ENCODE measurements at places on chromosomes 11 and 22. TPM values are rescaled to one million over a fixed set of nuclear protein-coding genes. Genes with fewer than 3 reads are reported as not detected.

The RASSF10 gene
- not detected for total RNA-seq

The CRKL gene
- total RNA-seq = 58.4 TPM

The GAL gene
- total RNA-seq = not detected

DNA sequence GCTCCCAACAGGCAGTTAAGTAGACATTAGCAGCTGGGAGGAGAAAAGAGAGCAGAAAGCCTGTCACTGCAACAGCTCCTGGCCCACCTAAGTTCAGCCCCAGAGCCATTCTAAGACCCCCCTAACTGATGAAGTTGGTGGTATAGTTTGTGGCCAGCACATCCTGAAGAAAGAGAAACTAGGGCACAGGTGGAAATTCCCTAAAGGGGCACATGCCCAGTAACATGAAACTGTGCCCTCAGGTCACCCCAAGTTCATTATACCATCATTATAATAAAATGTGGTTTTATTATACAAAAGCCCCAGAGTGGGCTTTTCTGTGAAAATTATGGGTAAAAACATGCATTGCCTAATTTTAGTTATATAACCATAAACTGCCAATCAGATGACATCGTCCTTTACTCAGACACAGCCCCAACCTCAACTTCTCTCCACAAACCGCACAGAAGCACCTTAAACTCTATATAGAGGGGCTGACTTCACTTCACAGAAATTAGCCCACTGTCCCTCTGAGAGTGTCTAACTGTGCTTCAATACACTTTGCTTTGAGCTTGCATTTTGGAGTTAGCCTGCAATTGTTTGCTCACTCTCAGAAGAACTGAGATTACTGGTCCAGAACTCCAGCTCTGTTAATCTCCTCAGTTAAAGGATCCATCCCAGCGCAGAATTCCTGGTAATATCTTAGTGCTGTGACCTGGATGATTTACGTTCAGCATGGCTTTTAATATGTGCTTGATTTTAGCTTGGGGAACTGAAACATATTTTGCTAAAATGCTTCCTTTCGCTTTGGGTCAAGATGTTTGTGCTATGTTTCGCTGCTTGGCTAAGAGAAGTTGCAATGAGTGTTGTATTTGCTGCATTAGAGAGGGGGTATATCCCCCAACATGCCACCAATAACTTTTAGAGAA is 1.8 kb upstream of the APOL3 start:
- DNase-seq = no peak

GRCh38 chr22:28728002-28728401 is 13.6 kb downstream of the CHEK2 start:
- DNase-seq = no peak

- no peak for DNase-seq
Observed at GRCh38 chr22:17402293-17402692, 33.0 kb downstream of the CECR2 start.

GRCh38 chr22:36571991-36572390 is 43.0 kb upstream of the EIF3D start:
- DNase-seq = no peak

- DNase-seq = no peak
Observed at GRCh38 chr22:17234144-17234623, 14.9 kb upstream of the ADA2 start.

DNA sequence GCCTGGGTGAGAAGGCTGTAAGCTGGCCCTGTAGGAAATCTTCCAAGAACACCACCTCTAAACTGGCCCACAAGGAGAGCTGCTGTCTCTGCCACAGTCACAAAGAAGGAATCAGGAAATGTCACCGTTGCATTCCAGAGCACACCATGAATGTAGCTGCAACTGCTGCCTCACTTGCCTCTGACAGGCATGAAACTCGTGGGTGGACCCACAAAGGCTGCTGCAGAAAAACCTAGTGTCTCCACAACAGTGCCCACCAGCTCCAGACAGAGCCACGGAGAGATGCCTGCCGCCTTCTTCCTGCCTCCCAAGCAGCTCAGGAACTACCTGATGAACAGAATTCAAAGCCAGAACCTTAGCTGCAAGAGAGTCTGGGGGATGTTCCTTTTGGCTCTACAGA is 10.5 kb downstream of the DNAJB13 start:
- DNase-seq = no peak

DNA sequence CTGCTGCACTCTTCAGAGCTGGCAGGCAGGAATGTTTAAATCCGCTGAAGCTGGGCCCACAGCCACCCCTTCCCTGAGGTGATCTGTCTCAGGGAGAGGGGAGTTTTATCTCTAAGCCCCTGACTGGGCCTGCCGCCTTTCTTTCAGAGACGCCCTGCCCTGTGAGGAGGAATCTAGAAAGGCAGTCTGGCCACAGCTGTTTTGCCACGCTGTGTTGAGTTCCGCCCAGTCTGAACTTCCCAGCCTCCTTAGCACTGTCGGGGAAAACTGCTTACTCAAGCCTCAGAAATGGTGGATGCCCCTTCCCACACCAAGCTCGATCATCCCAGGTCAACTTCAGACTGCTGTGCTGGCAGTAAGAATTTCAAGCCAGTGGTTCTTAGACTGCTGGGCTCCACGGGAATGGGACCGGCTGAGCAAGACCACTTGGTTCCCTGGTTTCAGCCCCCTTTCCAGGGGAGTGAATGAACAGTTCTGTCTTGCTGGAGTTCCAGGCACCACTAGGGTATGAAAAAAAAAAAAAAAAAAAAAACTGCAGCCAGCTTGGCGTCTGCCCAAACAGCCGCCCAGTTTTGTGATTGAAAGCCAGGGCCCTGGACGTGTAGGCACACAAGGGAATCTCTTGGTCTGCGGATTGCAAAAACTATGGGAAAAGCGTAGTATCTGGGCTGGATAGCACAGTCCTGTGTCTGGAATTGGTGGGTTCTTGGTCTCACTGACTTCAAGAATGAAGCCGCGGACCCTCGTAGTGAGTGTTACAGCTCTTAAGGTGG is 127.4 kb downstream of the SPON1 start:
- DNase-seq = no peak

- DNase-seq = no peak
Observed at GRCh38 chr11:114596175-114596919, 761 bp upstream of the NXPE4 start.

DNA sequence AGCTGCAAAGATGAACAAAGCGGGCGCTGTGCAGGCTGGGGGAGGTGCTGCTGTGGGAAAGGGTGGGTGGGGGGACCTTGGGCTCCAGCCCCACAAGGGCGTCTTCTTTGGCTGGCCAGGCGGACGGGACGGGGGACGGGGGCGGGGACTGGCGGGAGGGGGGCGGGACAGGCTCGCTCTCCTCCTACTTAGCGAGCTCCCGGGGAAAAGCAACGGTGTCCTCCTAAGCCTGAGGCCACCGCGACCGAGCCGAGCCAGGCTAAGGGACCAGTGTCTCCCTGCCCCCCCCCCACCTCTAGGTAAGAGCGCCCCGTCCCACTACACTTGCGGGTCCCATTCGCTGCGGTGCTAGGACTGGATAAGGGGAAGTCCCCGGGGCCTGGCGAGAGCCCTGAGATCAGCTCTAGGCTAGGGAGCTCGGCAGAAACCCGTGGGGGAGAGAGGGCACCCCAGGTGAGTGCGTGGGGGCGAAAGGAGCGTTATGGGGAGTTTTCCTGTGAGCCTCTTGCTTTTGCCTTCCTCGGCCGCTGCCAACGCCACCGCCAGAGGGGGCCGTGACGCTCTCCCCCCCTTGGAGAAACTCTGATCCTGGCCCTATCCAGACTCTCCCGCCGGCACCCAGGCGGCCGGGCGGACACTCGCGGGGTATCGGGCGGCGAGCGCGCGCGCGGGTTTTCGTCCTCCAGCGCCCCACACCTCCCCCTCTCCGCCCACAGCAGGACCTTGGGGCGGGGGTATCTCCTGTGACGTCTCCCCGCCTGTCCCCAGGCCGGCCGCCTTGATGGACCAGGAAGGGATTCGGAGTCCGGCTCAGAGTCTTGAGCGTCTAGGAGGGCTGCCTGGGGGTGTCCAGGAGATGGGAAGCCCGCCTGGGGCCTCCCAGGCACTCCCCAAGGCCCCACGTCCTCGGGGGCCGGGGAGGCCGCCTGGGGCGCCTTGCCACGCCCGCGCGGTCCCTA is at the start of gene PHLDB1:
TSS of gene PHLDB1 (plus strand) at position 215 of the 959 bp plus-strand sequence. CDS start 6,222 bp downstream, outside the sequence.
- DNase-seq = no peak

GRCh38 chr11:75856912-75857311 is 41.9 kb downstream of the UVRAG start:
- no peak for DNase-seq

- no peak for DNase-seq
Observed at GRCh38 chr22:37018815-37019308, 385 bp downstream of the TST start.
